HFF-Myc (cell line): ENCODE measurements at places on chromosomes 2 and 18.

DNA sequence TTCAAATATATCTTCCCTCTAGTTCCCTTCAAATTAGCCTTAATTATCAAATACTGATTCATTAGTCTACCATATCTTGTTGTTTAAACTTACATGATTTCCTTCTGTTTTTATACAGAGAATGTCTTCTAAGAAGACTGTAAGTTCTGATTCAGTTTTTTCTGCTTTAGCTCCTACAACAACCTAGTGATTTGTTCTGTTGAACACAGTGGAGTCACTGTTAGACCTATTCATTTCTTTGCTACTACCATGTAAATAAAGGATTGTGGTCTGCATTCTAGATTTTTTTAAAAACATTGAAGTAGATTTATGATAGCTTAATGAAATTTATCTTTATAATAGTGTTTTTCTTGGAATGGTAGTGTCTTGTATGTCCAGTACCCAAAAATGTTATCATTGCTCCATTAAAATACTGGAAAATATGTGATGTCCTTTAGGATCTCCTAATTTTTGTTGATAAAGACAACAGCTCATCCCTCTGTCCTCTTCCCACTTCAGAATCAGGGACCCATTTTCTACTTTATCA, 146.4 kb downstream of the MBD5 start:
- DNase-seq: no peak

GRCh38 chr2:165203689-165204559, at the start of gene SCN3A:
Gene SCN3A (minus strand): TSS chr2:165204050. CDS start chr2:165176394, 27,656 bp downstream.
- DNase-seq: peak; percentile 30

GRCh38 chr2:75474115-75474514, 86.6 kb downstream of the EVA1A start:
- no peak for DNase-seq

DNA sequence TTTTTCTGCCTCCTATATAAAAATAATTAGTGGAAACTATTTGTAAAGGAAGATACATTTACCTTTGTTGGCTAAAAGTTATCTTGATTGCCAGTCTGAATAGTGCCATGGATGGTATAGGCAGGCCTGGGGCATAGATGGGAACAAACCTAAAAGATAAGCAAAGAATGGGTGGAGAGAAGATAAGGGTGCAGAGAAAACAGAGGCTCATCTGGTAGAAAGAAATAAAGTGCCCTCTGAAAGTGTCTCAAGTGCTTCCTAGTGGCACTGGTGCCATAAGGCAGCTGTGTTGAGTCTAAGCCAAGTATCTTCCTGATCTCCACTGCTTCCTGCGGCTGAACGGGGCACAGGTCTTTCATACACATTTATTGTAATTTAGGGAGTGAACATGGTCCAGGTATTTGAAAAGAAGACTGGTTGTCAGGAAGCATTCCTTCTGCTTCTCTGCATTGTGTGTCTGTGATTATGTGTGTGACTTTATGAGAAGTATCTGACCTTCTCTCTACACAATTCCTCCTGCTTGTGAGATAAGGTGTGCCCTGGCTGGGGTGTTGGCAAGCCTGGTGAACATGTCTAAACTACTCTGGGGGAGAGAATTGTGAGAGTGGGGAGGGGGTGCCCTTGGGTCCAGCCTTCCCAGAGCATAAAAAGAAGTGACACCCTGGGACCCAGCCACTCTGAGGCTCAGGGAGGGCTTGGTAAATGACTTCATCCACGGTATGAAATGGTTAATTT, 280.5 kb downstream of the CAMKMT start:
- DNase-seq: no peak

- no peak for DNase-seq
These were observed 49.7 kb downstream of the STK25 start for GRCh38 chr2:241458687-241459086.

GRCh38 chr2:166565501-166565900, 71.5 kb upstream of the SCN7A start:
- DNase-seq: no peak

DNA sequence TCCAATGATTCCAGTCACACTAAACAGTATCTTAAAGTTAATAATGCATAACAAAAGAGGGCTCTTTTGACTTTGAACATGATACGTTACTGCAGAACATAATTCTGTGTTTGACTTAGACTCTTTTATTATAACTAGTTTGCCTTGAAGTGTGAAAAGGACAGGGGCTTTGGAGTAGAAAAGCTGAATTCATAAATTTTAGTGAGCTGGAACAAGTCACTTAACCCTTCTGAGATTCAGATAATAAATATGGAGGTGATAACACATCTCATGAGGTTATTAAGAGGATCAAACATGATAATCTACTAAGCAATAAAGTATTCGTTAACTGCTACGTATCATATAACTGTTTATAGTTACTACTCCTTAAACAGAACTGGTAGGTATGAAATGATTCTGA, 44.7 kb upstream of the FLACC1 start:
- DNase-seq: no peak

- no peak for DNase-seq
These were observed 197.4 kb upstream of the SPHKAP start for GRCh38 chr2:228378696-228379425.

GRCh38 chr2:106140913-106141312, 53.2 kb downstream of the UXS1 start:
- no peak for DNase-seq

DNA sequence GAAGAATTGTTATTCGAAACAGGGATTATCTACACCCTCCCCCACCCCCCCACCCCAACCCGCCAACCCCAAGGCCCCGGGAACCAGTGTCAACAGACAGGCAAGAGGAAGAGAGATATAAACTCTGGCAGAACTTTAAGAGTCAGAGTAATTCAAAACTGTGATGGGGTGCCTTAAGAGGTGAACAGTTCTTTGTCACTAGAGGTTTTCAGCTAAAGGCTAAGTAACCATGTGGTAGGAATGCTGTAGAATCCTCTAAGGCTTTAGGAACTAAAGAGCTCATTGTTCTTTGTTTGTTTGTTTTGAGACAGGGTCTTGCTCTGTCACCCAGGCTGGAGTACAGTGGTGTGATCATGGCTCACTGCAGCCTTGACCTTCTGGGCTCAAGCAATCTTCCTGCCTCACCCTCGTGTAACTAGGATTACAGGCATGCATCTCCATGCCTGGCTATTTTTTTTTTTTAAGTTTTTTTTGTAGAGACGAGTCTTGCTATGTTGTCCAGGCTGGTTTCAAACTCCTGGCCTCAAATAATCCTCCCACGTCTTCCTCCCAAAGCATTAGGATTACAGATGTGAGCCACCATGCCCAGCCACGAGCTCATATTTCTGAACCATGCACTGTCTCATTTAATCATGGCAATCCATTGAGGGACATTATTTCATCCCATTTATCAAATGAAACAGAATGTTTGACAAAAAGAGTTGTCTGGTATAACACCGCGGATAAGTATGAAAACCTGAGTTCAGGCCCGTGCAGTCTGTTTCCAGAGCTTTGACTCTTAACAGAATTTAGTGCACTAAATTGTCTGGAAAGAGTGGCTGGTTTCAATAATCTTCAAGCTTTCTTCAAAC, 20.8 kb upstream of the TMEM17 start:
- DNase-seq: no peak

DNA sequence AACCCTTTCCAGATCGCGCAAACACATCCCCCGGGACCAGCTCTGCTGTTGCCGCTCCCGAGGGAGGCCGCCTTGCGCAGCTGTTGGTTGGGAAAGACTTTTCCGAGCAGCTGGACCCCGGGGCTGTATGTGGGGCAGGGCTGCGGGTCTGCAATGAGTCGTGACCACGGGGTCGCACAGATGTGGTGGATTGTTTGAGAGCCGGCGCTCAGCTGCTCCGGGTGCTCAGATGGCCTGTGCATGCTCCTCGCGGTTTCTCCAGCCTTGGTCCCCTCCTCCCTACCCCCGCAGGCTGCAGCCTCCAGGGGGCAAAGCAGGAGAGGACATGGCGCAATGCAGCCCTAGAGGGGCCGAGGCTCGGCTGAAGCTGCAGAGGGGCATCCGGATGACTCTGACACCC, 105.2 kb upstream of the OTOS start:
- DNase-seq: no peak

- DNase-seq: no peak
These were observed 114.3 kb downstream of the LDLRAD4 start for GRCh38 chr18:13332874-13333273.

DNA sequence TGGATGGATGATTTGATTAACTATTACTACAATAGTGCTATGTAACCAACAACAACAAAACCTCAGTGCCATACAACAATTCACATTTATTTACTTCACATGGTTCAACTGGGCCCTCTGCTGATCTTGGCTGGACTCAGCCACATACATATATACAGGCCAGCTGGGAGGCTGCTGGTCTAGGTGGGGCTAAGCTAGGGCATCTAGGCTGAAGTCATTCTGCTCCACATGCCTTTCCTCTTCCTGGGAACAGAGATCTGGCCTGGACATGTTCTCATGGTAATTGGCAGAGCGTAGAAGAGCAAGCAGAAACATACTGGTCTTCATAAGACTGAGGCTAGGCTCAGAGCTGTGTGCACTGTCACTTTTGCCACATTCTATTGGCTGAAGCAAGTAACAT, 102.8 kb upstream of the RNF152 start:
- DNase-seq: no peak

GRCh38 chr2:219207884-219208740, 1.5 kb downstream of the ZFAND2B start:
- DNase-seq: no peak

GRCh38 chr2:20223407-20224163, 1.3 kb downstream of the SDC1 start:
- no peak for DNase-seq

GRCh38 chr2:185998562-185999070, 260.0 kb downstream of the FSIP2 start:
- no peak for DNase-seq

DNA sequence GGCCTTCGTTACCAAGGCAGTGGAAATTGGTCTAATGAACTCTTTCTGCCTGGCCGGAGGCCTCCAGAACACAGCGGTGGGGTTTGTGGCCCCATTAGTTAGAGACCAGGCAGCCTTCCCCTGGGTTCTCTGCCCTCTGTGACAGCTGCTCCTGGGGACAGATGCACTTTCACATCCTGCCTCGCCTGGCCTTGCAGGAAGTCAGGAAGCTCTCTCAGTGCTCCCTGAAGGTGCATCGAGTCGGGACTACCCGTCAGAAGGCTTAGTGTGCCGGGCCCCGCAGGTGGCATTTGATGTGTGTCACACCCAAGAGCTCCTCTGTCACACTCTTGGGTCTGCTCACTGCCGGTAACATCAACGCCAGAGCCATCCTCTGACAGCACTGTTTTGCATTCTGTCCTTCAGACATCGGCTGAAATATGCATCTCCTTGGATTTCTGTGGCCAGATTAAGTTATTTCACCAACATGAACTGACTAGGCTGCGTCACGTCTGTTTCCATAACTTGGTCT, 158.3 kb downstream of the LDLRAD4 start:
- no peak for DNase-seq

- DNase-seq: no peak
These were observed 22.1 kb downstream of the GCKR start for GRCh38 chr2:27518782-27519113.

GRCh38 chr2:186780701-186781316, 68.2 kb downstream of the ZSWIM2 start:
- DNase-seq: peak; percentile 5

DNA sequence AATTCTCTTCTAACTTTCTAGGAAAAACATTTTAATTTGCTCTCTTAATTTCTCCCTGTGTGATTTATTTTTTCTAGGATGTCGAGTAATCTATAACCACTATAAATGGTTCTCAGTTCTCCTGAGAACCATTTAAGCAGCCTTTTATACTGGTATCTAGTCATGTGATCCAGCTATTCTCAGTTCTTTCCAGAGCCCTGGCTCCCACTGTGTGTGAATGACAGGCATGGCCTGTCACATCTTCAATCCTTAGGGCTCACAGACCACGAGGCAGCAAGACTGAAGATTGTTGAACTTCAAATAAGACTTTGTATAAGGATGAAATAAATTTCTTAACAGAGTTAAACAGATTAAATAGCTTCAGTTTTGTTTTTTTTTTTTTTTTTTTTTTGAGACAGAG, 219.4 kb downstream of the HNMT start:
- no peak for DNase-seq
